ENCODE measurements at places on chromosomes 3 and 15.

- H3K36me3 ChIP-seq = no peaks in the 10 kb centered on the region
- no peak overlapping the region for H3K4me3 ChIP-seq
- H3K4me1 ChIP-seq = no peaks in the 10 kb centered on the region
These were observed 332.3 kb upstream of the C2CD4B start for GRCh38 chr15:62497356-62497755.

GRCh38 chr3:52347716-52348635 is 31.9 kb downstream of the DNAH1 start:
- no peak overlapping the region for H3K4me3 ChIP-seq
- no peaks in the 10 kb centered on the region for H3K27me3 ChIP-seq
- H3K4me1 ChIP-seq = no peaks in the 10 kb centered on the region
- no peaks in the 10 kb centered on the region for H3K36me3 ChIP-seq

GRCh38 chr3:49733551-49733950 is 9.8 kb upstream of the GMPPB start:
- H3K27ac ChIP-seq = no peak overlapping the region
- DNase-seq = no peak
- H3K36me3 ChIP-seq = peaks cover 17% of the 10 kb centered on the region
- no peaks in the 10 kb centered on the region for H3K27me3 ChIP-seq

DNA sequence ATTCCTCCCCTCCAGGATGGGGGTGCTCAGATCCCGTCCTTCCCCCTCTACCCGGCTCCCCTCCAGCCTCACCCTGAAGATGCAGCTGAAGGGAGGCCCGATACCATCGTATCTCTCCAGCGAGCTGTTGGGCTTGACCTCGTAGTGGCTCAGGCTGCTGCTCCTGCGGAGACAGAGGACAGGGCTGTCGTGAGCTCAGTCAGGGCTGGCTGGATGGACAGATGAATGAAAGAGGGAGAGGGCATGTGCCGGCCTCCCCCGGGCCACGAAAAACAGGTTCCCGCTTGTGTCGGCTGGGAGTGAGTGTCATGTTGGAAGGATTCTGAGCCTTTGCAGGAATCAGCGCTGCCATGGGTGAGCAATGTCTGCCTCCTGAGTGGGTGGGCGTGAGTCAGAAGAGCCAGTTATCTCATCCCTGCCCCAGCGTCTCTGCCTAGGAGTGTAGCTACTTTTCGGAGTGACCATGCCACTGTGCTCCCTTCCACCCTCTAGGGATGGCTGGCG is 35.2 kb downstream of the FEM1B start:
- H3K4me1 ChIP-seq = no peaks in the 10 kb centered on the region
- H3K27ac ChIP-seq = no peak overlapping the region
- H3K4me3 ChIP-seq = no peak overlapping the region
- H3K27me3 ChIP-seq = peaks cover 7% of the 10 kb centered on the region

GRCh38 chr15:41857316-41857715 is 18.7 kb downstream of the PLA2G4B start:
- H3K27me3 ChIP-seq = no peaks in the 10 kb centered on the region
- no peak overlapping the region for H3K4me3 ChIP-seq
- H3K27ac ChIP-seq = no peak overlapping the region
- no peaks in the 10 kb centered on the region for H3K36me3 ChIP-seq

- no peak for DNase-seq
- H3K4me3 ChIP-seq = no peak overlapping the region
- H3K36me3 ChIP-seq = no peaks in the 10 kb centered on the region
- H3K4me1 ChIP-seq = peaks cover 3% of the 10 kb centered on the region
- no peak overlapping the region for H3K27ac ChIP-seq
These were observed 120.7 kb upstream of the TOPAZ1 start for GRCh38 chr3:44120721-44121582.

DNA sequence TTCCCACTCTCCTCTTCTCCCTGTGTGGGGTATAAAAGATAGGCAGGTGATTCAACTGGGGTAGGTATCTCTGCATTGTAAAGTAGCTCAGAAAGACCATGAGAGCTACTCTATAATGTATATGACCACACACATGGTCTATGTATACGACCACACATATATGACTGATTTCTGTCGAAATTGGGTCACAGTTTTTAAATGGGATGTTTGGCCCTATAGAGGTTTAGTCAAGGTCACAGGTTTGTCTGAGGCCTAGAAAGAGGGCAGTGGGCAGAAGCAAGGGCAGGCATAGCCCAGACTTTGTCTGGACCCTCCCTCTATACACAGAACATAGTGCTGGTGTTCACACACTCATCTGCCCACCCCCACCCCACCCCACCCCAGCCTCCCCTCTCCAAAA is 4.4 kb downstream of the LAMP3 start:
- no peak overlapping the region for H3K27ac ChIP-seq
- no peak for DNase-seq
- peaks cover 19% of the 10 kb centered on the region for H3K36me3 ChIP-seq
- peaks cover 32% of the 10 kb centered on the region for H3K4me1 ChIP-seq
- H3K27me3 ChIP-seq = no peaks in the 10 kb centered on the region
- H3K4me3 ChIP-seq = no peak overlapping the region

GRCh38 chr3:24410860-24411259 is 83.8 kb downstream of the THRB start:
- H3K27me3 ChIP-seq = no peaks in the 10 kb centered on the region
- H3K4me3 ChIP-seq = no peak overlapping the region
- H3K4me1 ChIP-seq = no peaks in the 10 kb centered on the region
- no peak overlapping the region for H3K27ac ChIP-seq
- DNase-seq = no peak

- no peaks in the 10 kb centered on the region for H3K36me3 ChIP-seq
- no peak overlapping the region for H3K27ac ChIP-seq
- H3K4me1 ChIP-seq = no peaks in the 10 kb centered on the region
- H3K4me3 ChIP-seq = no peak overlapping the region
These were observed 447.4 kb downstream of the GABRB3 start for GRCh38 chr15:26325495-26325894.

- H3K27me3 ChIP-seq = no peaks in the 10 kb centered on the region
- DNase-seq = no peak
- H3K4me1 ChIP-seq = peaks cover 18% of the 10 kb centered on the region
- no peak overlapping the region for H3K27ac ChIP-seq
- peaks cover 52% of the 10 kb centered on the region for H3K36me3 ChIP-seq
These were observed 7.7 kb downstream of the SNX4 start for GRCh38 chr3:125512135-125512920.

GRCh38 chr15:89098281-89098680 is 10.0 kb downstream of the ABHD2 start:
- no peak overlapping the region for H3K27ac ChIP-seq
- H3K27me3 ChIP-seq = no peaks in the 10 kb centered on the region
- no peak overlapping the region for H3K4me3 ChIP-seq
- DNase-seq = no peak

DNA sequence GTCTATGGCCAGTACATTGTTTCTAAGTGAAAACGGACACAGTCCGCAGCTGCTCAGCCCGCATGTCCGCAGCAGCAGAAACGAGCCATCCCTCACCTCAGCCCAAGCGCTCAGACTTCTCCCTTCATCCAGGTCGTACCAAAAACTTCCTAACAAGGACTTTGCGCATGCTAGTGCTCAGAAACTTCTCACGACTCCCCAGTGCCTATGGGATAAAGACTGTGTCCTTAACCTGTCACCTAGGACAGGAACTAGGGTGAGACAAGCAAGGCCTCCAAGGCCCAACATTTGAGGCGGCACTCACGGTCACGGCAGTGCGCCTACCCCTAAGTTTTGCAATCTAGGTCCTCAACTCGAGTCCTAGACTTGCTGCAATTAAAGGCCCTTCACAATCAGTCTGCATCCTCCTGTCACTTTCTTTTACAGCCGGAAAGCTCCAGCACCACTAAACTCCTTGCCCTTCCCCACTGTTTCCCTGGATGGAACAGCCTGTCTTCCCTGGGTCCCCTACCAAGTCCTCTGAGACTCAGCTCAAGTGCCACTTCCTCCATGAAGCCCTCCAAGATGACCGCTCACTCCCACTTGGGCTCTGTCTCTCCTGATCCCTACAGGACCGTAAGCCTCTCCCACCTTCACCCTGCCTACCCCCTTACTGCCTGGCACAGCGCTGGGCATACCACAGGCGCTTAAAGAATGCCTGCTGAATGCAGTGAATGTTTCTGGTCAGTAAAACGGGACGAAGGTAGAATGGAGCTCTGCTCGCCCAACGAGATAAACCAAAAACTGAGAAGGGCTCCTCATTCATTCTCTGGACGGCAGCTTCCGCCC is 1.2 kb downstream of the CLN6 start:
- H3K27me3 ChIP-seq = peaks cover 3% of the 10 kb centered on the region
- peak overlapping the region; percentile 90 for H3K4me3 ChIP-seq
- H3K36me3 ChIP-seq = peaks cover 1% of the 10 kb centered on the region
- peak overlapping the region; percentile 89 for H3K27ac ChIP-seq

DNA sequence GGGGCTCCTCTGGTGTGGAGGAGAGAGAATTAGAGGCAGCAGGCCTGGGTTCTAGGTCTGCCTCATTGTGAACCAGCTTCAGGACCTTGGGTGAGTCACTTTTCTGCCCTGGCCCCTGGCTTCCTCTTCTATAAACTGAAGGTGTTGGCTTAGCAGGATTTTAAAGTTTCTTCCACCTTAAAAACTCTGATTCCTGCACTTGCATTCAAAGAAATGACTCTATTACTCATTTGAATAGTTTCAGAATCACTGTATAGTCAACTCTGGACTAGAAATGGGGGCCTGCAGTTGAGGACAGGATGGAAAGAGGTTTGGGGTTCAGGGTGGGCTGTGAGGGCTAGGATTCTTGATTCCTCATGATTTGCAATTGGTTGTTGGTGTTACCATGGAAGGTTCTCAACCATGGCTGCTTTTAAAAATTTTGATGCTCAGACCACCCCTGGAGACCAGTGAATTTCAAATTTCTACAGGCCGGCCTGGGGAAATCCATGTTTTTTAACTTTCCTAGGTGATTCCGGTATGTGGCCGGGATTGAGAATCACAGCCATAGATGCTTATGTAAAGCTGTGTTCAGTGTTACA is 19.9 kb downstream of the SMAD3 start:
- no peak for DNase-seq
- peak overlapping the region; percentile 55 for H3K4me3 ChIP-seq
- H3K4me1 ChIP-seq = peaks cover 88% of the 10 kb centered on the region
- peaks cover 11% of the 10 kb centered on the region for H3K36me3 ChIP-seq
- H3K27me3 ChIP-seq = peaks cover 2% of the 10 kb centered on the region

DNA sequence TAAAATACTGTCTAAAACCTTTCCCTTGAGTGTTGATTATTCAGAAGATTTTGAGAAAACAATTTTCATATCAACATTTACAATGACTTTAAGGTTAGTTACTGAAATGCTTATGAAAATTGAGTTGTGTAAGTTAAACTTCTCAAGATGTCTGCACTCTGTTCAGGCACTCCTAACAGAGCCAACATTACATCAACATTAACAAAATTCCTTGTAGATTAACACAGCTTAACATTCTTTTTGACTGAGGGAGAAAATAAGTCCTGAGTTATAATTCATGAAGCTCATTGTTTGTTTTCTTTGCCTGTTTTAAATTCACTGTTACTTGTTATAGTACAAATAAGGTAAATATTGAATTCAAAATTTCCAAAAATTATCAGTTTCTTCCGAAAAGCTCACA is 9.0 kb downstream of the ACKR4 start:
- no peak for DNase-seq
- H3K4me1 ChIP-seq = no peaks in the 10 kb centered on the region
- no peak overlapping the region for H3K27ac ChIP-seq
- H3K36me3 ChIP-seq = peaks cover 36% of the 10 kb centered on the region
- H3K4me3 ChIP-seq = no peak overlapping the region

DNA sequence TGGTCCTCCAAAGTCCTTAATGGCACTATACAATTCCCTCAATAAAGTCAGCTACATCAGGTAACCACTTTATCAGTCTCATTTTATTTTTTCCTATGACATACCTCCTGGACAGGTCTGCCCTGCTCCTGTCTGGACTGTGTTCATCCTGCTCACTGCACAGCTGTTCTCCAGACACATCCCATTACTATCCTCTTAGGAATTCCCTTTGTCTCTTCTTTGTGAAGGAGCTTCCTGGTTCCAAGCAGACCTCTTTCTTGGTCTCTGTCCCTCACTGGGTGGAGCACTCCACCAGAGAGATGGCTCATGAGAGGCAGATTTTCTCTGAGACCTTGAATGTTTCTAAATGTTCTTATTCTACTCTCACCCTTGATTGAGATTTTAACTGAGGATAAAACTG is 60.1 kb downstream of the KY start:
- no peak overlapping the region for H3K4me3 ChIP-seq
- H3K27me3 ChIP-seq = peaks cover 9% of the 10 kb centered on the region
- no peaks in the 10 kb centered on the region for H3K4me1 ChIP-seq
- no peaks in the 10 kb centered on the region for H3K36me3 ChIP-seq
- H3K27ac ChIP-seq = no peak overlapping the region

GRCh38 chr3:193330555-193331204 is 47.9 kb downstream of the ATP13A5 start:
- H3K27me3 ChIP-seq = no peaks in the 10 kb centered on the region
- no peak overlapping the region for H3K27ac ChIP-seq
- H3K4me1 ChIP-seq = no peaks in the 10 kb centered on the region
- no peak for DNase-seq
- H3K36me3 ChIP-seq = no peaks in the 10 kb centered on the region

GRCh38 chr15:27457766-27458165 is 486.8 kb downstream of the GABRG3 start:
- no peak overlapping the region for H3K27ac ChIP-seq
- H3K4me1 ChIP-seq = no peaks in the 10 kb centered on the region
- H3K4me3 ChIP-seq = no peak overlapping the region

GRCh38 chr15:26460165-26460564 is 312.7 kb downstream of the GABRB3 start:
- no peaks in the 10 kb centered on the region for H3K36me3 ChIP-seq
- H3K4me1 ChIP-seq = no peaks in the 10 kb centered on the region
- no peak overlapping the region for H3K27ac ChIP-seq

GRCh38 chr3:184496933-184497332 is 64.7 kb upstream of the EPHB3 start:
- peaks cover 37% of the 10 kb centered on the region for H3K27me3 ChIP-seq
- H3K4me3 ChIP-seq = no peak overlapping the region
- no peak for DNase-seq
- peaks cover 6% of the 10 kb centered on the region for H3K4me1 ChIP-seq

DNA sequence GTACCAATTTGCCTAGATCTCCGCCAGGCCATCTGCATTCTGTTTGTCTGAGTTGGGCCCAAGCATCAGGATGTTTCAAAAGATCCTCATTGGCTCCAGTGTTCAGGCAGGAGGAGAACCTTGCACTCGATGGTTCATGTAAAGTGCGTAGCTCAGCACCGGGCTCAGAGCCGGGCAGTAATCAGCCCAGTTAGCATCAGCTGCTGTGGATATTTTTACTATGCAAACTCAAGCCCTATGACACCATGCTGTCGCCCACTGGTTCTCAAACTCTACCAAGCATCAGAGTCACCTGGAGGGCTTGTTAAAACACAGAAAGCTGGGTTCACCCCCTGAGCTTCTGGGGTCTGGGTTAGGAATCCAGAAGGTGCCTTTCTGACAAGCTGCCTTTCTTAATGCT is 310.8 kb downstream of the SHQ1 start:
- H3K27me3 ChIP-seq = peaks cover 4% of the 10 kb centered on the region
- DNase-seq = no peak
- H3K4me3 ChIP-seq = no peak overlapping the region
- H3K36me3 ChIP-seq = peaks cover 6% of the 10 kb centered on the region
- H3K27ac ChIP-seq = no peak overlapping the region

DNA sequence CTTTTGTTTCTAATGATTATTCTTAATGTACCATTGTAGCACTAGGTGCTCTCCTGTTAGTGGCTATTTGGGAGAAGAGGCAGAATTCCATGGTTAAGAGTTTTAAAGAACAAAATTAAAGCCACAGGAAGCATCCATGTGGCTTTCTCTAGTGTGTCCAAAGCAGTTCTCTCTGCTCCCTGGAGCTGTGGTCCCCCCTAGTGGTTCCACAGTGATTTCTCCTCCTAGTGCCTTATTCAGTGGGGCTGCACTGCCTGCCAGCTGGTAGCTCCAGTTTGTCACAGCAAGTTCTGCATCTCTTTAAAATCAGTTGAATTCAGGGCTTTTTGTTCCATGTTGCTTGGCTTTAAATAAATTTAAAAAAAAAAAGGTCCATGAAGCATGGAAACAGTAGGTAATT is 39.6 kb upstream of the FAM98B start:
- H3K4me1 ChIP-seq = no peaks in the 10 kb centered on the region
- no peak overlapping the region for H3K4me3 ChIP-seq
- DNase-seq = no peak
- H3K36me3 ChIP-seq = no peaks in the 10 kb centered on the region
- no peak overlapping the region for H3K27ac ChIP-seq
